Fibroblast of the conjunctiva (primary cell): ENCODE measurements at places on chromosomes 6 and 20.

- DNase-seq = no peak
Observed at GRCh38 chr20:29689411-29690225, 1567.8 kb upstream of the DEFB115 start.

DNA sequence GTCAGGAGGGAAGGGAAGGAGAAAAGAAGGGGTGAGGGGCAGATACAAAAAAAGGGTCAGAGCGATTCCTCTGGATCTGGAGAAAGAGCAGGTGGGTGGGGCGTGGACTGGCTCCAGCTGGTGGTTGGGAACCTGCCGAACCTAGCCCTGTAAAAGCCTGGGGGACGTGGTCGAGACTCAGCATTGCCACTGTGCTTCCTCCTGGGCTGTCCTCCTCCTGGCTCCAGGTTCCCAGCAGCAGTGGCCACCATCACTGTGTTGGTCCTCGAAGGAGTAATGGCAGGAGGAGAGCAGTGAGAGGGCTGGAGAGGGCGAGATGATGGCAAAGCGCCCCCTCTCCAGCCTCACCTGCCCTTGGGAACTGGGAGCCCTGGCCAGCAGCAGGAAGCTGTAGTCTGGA is 3.5 kb upstream of the RAET1L start:
- no peak for DNase-seq

DNA sequence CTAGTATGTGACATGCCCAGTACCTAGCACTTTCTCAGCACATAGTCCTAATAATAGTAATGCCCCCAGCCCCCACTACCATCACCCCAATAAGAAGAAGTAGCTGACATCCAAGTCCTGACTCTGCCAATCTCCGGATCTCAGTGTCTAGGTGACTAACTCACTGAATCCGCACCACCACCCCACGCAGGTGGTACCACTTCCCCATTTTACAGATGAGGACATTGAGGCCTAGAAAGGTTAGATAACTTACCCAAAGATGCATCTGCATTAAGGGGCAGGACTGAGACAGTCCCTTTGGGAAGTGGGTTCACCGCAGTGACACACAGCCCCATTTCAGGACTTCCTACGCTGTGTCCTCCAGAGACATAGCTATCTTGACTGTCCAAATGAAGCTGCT is 241.2 kb downstream of the TFAP2C start:
- DNase-seq = no peak

- peak; percentile 48 for DNase-seq
Observed at GRCh38 chr20:48697845-48698491, 129.8 kb downstream of the PREX1 start.

DNA sequence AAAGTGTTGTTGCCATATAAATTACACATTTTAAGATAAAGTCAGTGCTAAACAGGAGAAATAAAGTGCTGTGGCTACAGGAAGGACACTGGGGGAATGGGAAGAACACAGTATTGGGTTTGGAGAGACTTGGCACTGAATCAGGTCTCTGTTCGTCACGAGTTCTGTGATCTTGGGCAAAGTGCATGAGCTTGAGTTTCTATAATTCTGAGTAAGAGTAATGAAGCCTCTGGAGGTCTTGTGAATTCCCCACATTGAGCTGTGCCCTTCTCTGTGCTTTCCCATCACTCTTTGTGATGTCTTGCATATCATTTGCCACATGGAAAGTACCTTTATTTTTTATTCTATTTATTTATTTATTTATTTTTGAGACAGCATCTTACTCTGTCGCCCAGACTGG is 16.8 kb upstream of the EEF1A1 start:
- DNase-seq = no peak

GRCh38 chr20:17749978-17750721 is 50.4 kb downstream of the BANF2 start:
- DNase-seq = no peak

DNA sequence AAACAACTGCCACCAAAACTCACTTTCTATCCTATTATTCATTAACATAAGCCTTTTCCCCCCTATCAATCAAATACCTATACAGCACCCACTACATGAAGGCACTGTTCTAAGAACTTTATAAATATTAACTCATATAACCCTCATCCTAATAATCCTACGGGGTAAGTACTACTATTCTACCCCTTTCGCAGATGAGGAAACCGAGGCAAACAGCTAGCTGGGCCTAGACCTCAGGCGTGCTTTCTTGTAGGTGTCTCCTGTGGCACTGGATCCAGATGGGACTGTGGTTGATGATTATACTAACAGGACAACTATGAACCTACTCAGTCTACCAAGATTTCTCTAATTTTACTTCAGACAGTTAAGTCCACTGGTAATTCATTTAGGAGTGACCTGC is 131.6 kb downstream of the ZMYND8 start:
- DNase-seq = no peak

DNA sequence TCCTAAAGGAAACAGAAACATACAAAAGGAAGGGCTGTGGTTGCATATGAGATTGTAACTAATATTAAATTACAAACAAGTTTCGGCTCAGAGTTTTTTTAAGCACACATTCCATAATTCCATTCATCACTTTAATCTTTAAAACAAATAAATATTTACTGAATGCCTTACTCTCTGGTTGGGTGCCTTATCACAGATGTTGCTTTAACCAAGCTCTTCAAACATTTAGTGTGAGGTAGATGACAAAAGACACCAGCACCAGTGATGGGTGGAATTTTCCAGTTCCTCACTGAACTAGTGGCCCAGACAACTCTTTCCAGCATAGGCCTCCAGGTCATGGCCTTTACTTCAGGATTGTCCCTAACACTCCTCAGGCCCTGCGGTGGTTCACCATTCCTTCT is 58.7 kb downstream of the ARHGAP18 start:
- no peak for DNase-seq

DNA sequence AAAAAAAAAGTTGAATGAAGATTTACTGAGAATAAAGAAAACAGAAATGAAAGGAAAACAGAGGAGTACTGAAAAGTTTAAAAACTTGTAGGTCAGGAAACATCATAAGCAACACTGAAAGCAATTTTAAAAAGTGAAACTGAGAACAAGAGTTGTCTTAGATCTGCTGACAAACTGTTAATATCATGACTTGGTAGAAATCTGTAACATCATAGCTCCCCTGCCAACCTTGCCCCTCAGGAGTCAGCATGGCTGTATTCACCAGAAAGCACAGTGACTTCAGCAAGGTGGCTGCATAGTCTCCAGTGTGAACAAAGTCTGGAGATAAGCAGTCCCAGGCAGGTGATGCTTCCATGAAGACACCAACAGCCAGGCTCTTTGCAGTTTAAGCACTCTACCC is 5.3 kb downstream of the NAA20 start:
- DNase-seq = no peak

DNA sequence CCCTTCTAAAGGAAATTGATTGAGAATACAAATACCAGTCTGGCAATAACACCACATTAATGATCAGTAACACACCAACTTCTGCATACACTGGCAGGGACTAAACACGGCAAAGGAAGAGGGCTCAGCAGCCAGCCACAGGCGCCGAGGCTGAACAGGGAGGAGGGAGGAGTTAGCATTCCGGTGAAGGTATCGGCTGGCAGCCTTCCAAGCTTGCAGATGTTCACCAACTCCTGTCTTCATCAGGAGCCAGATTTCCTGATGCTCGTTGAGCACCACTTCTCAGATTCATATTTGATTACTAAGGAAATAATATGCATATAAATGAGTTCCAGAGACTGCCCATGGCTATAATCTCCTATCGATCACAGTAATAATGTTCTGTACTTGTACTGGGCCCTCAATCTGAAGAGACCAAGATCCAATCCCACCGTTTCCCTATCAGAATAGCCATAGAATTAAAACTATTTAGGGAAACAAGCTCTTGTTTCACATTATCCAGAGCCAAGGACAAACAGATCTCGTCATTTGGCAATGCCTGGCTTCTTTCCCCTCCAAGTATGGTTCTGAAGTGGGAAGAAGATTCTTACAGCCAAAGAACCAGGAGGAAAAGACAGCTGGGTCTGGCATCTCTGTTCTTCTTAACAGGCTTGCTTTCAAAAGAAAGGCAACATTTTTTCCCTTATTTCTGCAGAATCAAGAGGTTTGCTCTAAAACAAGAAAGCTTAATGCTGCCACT is 42.2 kb downstream of the GFOD1 start:
- DNase-seq = no peak

DNA sequence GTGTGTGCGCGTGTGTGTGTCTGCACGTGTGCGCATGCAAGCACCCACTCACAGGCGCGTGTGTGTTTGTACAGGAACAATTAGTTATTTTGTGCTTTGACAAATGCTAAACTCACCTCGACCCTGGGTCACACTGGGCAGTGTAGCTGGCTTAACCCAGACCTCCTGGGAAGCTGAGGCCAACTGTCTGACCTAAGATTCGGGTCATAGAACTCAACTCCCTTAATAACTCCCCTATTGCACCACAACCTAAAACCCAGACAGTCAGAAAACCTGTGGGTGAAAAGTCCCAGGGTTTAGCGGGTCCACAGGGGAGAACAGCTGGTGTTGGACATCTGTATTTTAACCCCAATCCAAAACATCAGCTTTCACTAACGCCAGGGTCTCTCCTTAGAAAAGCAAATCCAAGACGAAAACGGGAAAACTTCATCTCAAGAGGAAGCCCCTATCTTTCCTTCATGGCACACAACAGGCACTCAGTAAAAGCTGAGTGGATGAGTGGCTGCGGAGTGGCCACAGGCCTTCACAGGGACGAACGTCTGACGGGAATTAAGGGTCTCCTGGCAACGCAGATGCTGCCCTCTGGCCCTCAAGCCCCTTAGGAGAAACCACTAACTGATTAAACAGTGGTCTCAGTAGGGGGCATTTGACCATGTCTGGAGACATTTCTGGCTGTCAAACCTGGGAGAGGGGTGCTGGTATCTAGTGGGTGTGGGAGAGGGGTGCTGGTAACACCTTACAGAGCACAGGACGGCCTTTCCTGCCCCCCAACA is 4.5 kb downstream of the PMEPA1 start:
- no peak for DNase-seq

GRCh38 chr6:12544821-12545565 is 171.6 kb upstream of the PHACTR1 start:
- DNase-seq = no peak

GRCh38 chr6:166927240-166927934 is 29.0 kb downstream of the RNASET2 start:
- no peak for DNase-seq

GRCh38 chr6:4849226-4850022 is 73.2 kb downstream of the CDYL start:
- no peak for DNase-seq

DNA sequence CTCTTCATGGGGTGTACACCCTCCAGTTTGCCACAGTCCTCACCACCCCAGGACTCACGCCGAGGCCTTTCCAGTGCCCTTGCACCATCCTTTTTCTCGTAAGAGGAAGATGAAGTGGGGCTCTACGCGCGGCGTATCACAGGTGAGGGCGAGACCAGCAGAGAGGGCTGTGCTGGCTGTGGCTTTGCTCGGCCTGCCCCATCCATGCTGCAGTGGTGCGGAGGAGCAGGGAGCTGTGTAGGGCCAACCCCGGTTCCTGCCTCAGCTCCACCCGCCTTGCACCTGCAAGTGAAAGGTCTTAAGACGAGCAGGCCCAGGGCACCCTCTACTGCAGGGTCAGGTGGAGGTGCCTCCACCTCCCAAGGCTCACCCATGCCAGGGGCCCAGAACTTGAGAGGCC is 24.1 kb downstream of the RBCK1 start:
- no peak for DNase-seq

DNA sequence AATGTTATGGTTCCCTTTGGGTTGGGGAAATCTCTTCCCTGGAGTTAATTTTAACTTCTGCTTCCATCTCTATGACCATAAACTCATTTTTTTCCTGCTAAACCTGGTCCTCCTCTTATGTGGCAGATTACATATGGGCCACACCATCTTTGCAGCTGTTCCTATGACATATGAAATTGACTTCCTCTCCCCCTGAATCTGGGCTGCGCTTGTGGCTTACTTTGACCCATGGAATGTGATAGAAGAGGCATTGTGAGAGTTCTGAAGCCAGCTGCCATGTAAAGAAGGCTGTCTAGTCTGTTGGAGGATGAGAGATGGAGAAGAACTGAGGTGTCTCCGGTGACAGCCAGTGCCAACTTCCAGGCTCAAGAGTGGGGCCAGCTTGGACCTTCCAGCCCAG is 100.1 kb downstream of the CDC5L start:
- DNase-seq = no peak

DNA sequence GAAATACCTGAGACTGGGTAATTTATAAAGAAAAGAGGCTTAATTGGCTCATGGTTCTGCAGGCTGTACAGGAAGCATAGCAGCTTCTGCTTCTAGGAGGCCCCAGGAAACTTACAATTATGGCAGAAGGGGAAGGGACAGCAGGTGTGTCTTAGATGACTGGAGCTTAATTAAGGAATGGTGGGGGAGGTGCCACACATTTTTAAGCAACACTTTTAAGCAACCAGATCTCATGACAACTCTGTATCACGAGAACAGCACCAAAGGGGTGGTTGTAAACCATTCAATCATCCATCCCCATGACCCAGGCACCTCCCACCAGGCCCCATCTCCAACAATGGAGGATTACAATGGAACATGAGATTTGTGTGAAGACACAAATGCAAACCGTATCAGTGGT is 26.9 kb downstream of the FIG4 start:
- no peak for DNase-seq

DNA sequence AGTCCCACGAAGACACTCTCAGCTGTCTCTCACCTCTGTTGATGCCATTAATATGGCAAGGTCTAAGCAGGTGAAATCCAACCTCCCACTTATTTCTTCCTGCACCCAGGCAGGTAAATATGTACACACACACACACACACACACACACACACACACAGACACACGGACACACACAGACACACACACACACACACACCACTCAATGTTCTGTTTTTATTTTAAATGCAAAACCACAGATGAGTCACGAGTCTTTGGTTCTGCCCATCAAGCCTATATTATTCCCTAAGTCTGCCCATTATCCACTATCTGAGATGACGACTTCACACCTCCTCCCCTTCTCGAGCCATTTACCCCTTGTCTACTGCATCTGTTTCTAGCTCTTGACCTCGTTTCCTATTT is 344.7 kb downstream of the CDH26 start:
- no peak for DNase-seq

DNA sequence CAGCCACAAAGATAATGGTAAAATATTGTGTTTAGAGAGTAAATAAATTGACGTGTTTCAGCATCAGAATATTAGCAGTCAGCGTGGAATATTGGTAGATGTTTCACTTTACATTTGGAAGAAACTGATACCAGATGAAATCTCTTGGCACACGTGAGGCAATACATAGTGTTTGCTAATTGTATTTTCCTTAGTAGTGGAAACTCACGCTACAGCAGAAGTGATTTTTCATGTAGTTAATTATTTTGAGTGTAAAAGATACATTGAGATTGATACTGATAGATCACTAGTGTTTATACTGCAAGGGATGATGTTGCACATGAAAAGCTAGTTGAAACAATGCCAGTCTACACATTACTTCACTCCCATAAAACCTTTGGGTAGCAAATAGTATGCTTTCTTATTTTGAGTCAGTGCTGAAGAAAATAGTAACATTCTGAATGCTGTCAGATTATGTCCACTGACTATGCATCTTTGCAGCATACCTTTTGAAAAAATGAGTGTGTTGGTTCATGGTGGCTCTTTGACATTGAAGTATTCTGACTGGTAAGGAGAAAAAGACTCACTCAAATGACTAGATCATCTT is 59.3 kb downstream of the CD2AP start:
- no peak for DNase-seq
